SK-N-DZ (cell line): ENCODE measurements at places on chromosomes 13 and 19.

GRCh38 chr13:106152047-106152446 lies 383.4 kb downstream of the EFNB2 start:
- no peak for DNase-seq

DNA sequence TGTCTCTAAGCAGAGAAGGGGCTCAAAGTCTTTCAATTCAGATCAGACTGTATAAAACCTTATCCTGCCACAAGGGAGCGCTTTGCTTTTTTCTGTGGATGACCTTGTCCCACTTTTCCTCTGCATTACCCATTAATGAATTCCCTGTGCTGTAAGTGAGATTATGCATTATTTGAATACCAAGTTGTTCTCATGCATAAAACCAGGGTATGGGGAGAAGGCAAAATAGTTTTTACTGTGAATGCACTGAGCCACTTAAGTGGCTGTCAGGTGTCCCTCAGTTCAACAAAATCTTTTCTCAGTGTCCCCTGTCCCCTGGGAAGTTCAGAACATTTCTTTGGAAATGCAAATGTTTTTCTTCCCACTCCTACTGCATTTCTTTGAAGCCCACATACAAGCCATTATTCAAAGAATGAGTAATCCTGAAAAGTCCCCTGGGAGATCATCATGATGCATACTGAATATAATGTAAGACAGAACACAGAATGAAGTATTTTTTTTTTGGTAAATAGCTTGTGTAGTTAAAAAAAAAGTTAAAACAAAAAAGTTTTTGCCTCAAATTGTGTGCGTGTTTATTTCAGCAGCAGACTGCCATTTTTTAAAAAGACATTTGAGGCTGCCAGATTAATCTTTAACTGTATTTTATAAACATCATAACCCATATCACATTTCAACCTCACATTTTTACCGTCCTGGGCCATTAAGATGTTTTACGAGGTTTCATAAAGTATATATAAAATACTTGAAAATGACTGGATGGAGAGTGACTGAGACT lies 506.7 kb upstream of the PCDH9 start:
- DNase-seq, result peak; percentile 16

DNA sequence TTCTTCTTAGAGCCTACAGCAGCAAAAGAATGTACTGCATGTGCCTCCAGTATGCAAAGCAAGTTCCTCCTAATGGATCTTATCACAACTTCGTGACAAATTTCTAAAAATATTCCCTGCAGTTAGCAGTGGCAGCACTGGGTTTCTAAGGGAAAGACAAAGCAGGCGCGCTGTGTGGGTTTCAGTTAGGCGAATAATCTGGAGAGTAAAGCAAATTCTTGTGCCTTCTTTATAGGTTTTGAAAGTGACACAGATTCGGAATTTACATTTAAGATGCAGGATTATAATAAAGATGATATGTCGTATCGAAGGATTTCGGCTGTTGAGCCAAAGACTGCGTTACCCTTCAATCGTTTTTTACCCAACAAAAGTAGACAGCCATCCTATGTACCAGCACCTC lies 167.9 kb downstream of the LMO7 start:
- DNase-seq, result no peak

- no peak for DNase-seq
Observed at GRCh38 chr13:93539914-93540313, 313.3 kb downstream of the GPC6 start.

- DNase-seq, result peak; percentile 58
Observed at GRCh38 chr13:87669379-87669978, 1.7 kb upstream of the SLITRK5 start.

DNA sequence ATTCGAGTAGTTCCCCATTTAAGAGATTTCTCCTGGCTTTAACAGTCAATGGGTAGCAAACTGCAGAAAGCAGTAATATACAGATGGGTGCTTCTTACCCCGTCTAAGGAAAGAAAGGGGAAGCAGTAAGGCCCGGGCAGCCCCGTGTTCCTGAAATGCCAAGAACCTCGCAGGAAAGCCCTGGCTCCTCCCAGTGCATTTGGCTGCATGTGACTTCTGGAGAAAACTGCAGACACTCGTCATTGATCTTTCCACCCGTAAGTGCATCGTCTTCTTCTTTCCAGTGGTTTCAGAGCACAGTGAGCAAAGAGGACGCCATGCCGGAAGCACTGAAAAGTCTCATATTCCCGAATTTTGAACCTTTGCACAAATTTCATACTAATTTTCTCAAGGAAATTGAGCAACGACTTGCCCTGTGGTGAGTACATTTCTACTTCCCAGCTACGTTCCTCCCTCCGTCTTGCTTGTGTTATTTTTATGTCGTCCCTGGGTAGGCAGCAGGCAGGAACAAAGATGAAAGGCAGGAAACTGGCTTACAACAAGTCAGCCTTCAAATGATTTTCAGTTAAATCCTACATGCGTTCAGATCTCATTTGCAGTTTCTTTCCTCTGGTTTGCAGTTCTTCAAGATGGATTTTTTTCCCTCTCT lies 165.2 kb downstream of the STK24 start:
- DNase-seq, result no peak

- no peak for DNase-seq
Observed at GRCh38 chr13:113359571-113359970, 4.4 kb downstream of the GRTP1 start.

- DNase-seq, result no peak
Observed at GRCh38 chr13:26168835-26169234, 53.3 kb downstream of the RNF6 start.

DNA sequence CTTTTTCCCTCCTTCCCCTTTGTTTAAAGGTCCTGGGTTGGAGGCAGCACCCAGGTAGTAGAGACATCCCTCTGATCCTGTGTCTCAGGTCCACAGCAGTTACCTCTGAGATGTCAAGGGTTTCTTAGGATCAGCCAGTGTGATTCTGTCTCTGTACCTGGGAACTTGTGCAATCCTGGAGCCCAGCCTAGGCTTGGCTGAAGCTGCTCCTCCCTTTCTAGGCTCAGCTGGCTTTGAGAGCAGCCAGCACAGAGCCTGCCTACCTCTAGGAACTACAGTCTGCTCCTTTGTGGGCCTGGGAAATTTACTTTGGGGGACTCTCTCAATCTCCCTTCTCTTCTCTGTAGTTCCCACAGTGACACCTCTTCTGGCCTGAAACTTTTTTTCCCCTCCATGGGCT lies 171.6 kb downstream of the MTUS2 start:
- DNase-seq, result no peak

- DNase-seq, result no peak
Observed at GRCh38 chr13:48500652-48501197, 32.2 kb downstream of the RCBTB2 start.

DNA sequence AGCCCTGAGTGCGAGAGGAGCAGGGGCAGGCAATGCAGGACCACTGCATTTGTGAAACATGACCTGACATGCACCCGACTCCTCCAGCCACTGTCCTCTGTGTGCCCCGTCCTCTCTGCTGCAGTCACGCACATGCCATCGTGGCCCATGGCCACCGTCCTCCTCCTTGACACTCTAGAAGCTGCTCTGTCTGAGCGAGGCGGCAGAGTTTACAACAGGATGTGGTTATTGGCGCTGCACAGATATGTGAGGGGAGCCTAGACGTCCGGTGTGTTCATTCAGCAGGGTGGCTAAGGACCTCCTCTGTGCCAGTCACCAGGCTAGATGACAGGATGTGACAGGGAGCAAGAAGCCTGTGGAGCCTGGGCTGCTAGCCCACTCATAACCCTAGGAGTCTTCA lies 277.8 kb downstream of the FOXO1 start:
- DNase-seq, result no peak

DNA sequence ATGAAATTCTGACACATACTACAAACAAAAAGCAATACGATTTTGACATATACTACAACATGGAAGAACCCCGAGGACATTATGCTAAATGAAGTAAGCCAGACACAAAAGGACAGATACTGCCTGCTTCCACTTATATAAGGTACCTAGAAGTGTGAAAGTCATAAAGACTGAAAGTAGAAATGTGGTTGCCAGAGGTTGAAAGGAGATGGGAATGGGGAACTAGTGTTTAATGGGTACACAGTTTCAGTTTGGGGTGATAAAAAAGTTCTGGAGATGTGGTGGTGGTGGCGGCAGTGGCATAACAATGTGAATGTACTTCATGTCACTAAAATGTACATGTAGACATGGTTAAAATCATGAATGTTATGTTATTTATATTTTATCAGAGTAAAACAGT lies 12.1 kb upstream of the NDFIP2 start:
- DNase-seq, result no peak

GRCh38 chr19:27736225-27736624 lies 1476.7 kb downstream of the UQCRFS1 start:
- DNase-seq, result no peak

DNA sequence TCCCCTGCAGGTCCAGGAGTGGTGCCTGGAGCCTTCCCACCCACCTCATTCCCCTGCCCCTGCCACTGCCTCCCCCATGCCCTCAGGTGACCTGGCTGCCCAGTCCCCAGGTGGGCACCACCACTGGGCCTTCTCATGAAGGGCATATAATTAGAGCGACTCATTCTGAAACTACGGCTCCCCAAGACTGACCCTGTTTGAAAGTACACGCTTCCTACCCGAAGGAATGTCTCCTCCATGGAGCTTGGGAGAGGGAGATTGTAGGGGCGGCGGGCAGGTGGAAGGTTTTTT lies 52.6 kb downstream of the GPR12 start:
- no peak for DNase-seq

DNA sequence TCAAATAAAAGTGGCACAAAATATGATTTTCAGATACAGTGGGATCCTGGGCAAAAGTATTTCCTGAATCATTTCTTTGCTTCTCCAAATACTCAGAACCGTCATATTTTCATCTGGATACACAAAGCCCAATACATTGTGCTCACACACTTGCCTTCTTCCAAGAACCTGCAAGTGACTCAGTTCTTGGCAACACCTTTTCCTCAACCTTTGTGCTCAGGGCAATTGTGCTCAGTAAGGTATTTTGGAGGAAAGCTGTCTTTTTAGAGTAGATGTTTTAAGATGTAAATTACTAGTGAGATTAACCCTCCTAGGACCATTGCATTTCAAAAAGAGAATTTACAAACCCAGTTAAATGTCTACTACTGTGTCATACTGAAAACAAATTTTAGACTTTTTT lies 233.5 kb downstream of the EFNB2 start:
- no peak for DNase-seq

- no peak for DNase-seq
Observed at GRCh38 chr13:40910324-40911050, 108.6 kb downstream of the ELF1 start.

DNA sequence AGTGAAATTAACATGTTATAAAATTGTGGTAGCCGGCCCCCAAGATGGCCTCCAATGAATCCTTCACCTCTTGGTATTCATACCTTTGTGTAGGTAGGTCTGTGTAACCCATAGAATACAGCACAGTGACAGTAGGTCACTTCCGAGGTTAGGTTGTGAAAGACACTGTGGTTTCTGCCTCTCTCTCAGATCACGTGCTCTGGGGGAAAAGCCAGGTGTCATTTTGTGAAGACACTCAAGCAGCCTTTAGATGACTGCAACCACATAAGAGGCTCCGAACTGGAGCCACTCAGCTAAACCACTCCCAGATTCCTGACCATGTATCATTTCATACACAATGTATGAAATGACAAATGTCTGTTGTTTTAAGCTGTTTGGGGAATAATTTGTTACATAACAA lies 9.8 kb upstream of the USPL1 start:
- DNase-seq, result no peak

- DNase-seq, result no peak
Observed at GRCh38 chr13:114219392-114219791, 15.3 kb upstream of the CDC16 start.

DNA sequence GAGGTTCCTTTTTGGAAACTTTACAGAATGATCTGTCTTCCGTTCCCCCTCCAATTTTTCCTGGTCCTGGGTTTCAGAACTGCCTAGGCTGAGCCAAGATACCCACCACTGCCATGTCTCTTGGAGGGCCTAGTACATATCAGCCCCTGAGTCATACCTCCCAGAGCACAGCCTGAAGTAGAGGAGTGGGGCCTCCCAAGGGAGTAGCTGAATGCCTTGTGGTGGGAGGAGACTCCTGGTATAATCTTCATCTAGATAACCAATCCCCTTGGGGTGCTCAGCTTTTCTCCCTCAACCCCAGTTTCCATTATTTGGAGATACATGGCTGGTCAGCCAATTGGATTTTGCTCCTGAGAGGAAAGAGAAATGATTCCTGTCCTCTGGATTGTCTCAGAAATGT lies 30.3 kb downstream of the ZNF763 start:
- no peak for DNase-seq

- DNase-seq, result no peak
Observed at GRCh38 chr13:56923626-56924140, 217.0 kb upstream of the PRR20A start.

DNA sequence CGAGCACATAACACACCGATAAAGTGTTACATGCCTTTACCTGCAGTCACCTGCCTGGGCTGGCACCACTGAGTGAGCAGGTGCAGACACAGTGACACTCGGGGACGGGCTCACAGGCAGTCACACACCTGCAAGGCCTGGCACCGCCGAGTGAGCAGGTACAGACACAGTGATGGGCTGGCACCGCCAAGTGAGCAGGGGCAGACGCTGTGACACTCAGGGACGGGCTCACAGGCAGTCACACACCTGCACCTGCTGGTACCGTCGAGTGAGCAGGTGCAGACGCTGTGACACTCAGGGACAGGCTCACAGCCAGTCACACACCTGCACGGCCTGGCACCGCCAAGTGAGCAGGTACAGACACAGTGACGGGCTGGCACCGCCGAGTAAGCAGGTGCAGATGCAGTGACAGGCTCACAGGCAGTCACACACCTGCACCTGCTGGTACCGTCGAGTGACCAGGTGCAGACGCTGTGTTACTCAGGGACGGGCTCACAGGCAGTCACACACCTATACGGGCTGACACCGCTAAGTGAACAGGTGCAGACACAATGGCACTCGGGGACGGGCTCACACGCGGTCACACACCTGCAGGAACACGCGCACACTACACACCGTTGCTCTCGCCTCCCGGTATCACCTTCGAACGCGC lies 470 bp downstream of the ZNF835 start:
- DNase-seq, result no peak

DNA sequence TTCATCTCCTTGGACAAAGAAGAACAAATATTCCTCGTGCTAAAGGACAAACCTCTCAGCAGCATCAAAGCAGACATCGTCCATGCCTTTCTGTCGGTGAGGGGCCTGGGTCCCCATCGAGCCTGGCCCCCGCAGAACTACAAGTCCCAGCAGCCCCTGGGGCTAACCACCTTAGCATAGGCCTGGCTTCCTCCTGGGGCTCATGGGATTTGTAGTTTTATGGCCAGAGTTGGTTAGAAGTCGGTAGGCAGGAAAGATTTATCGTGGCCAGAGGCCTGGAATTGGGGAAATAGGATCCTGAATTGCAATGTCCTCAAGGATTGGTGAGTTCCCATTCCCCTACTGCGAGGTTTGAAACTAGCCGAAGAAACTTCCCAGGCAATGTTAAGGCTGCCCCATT lies 19.6 kb downstream of the TMEM150B start:
- no peak for DNase-seq

GRCh38 chr19:15268192-15268927 lies 36.1 kb upstream of the EPHX3 start:
- no peak for DNase-seq

DNA sequence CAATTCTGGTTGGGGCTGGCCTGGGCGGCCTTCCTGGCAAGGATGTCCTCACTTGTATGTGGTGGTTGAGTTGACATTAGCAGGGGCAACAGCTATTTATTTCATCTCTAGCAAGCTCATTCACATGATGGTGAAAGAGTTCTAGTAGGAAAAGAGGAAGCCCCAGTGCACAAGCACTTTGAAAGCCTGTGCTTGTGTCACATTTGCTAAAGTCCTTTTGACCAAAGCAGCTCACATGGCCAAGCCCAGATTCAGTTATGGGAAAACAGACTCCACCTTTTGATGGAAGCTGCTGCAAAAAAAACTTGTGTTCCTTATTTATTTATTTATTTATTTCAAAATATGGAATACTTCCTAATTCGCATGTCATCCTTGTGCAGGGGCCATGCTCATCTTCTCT lies 17.2 kb downstream of the GTF2F2 start:
- DNase-seq, result no peak
